ENCODE measurements at places on chromosomes 11 and 22. TPM values are rescaled to one million over a fixed set of nuclear protein-coding genes. Genes with fewer than 3 reads are reported as not detected.

RBM4 gene
- 103 TPM for total RNA-seq

CPT1B gene
- 3.1 TPM for total RNA-seq

HIPK3 gene
- 320 TPM for total RNA-seq

TSSK2 gene
- not detected for total RNA-seq

ADAMTS15 gene
- 9.4 TPM for total RNA-seq

WNT7B gene
- not detected for total RNA-seq

PGA5 gene
- not detected for total RNA-seq

NAALADL1 gene
- 38.5 TPM for total RNA-seq

RRP8 gene
- total RNA-seq = 28.5 TPM

DDX10 gene
- 16.3 TPM for total RNA-seq

DNAJB7 gene
- not detected for total RNA-seq

TMEM191C gene
- not detected for total RNA-seq

SAA1 gene
- total RNA-seq = 3.6 TPM

CSF2RB gene
- total RNA-seq = 3.8 TPM

KCNJ1 gene
- not detected for total RNA-seq

CAPN1 gene
- 178 TPM for total RNA-seq

UFD1 gene
- total RNA-seq = 56.2 TPM

RAB38 gene
- total RNA-seq = 4.6 TPM

RAB39A gene
- total RNA-seq = 1.3 TPM

GAL3ST1 gene
- 0.54 TPM for total RNA-seq

TMEM45B gene
- total RNA-seq = not detected

GAB4 gene
- total RNA-seq = not detected

C1QTNF5 gene
- total RNA-seq = 44.9 TPM

BDNF gene
- 0.37 TPM for total RNA-seq

FOSL1 gene
- 6.3 TPM for total RNA-seq
